ENCODE measurements at places on chromosomes 3 and 15.

GRCh38 chr3:60160822-60161748 lies 1090.2 kb downstream of the FHIT start:
- DNase-seq: no peak

- DNase-seq: no peak
Observed at GRCh38 chr15:78347586-78348543, 7.7 kb downstream of the CRABP1 start.

DNA sequence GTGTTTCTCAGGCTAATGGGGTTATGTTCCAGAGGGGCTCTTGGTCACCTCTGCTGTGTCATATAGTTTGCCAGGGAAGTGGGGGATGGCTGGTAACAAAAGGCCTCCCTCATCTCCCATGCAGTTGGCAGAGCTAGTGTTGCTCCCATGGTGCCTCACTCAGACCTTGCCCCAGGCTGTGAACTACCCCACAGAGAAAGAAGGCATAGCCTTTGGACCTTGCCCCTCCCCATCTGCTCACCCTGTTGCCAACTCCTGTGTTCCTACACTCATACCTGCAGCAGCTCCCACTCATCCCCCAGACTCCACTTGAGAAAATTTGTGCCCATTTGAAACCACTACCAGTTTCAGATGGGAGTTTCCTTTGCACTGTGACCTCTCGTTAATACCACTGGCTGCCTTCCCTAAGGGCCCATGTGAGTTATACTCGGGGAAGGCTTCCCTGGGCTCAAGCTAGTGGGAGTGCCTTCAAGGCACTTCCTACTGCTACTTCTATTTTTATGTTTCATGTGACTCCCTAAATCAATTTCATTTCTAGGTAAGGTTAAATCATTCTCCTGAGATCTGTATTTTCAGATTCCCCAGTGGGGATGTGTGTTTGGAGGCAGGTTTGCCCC lies 25.3 kb upstream of the COPB2 start:
- DNase-seq: no peak

- DNase-seq: no peak
Observed at GRCh38 chr3:34109846-34110245, 311.4 kb downstream of the PDCD6IP start.

GRCh38 chr3:195813916-195814640 lies 2.3 kb upstream of the MUC4 start:
- DNase-seq: no peak

DNA sequence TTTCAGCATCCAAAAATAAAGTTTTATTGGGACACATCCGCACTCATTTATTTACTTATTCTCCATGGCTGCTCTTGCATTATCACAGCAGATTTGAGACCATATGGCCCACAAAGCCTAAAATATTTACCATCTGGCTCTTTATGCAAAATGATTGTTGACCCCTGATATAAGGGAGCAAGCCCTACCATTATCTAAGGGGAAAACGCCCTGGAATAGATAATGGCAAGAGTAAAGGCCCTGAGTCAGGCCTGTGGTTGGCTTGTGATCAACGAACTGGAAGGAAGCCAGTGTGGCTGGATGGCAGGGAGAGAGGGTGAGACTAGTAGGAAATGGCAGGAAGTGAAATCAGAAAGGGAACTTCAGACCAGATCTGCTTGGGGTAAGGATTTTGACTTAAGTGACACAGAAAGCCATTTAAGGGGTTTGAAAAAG lies 24.6 kb upstream of the DMXL2 start:
- DNase-seq: no peak

- DNase-seq: no peak
Observed at GRCh38 chr15:63019511-63020109, 22.9 kb upstream of the TPM1 start.

DNA sequence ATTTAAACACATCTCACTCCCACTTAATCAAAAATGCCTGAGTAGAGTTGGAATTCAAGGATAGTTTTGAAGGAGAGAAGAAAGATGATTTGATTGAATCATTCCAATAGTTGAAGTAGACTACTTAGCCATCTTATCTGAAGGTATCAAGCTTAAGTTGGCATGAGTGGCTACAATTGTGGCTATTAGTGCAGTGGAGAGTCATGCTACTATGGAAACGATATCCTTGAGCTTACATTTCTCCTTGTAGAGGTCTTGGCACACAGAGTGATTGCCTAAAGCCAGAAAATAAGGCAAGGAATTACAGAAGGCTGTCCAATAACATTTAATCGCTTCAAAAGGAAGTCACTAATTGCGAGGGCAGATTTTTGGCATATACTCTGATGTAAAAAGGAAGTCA lies 1022.7 kb downstream of the IGSF11 start:
- DNase-seq: no peak

- DNase-seq: no peak
Observed at GRCh38 chr3:119013951-119014350, 20.7 kb downstream of the IGSF11 start.

- DNase-seq: no peak
Observed at GRCh38 chr3:115330430-115330829, 183.3 kb upstream of the ZBTB20 start.

DNA sequence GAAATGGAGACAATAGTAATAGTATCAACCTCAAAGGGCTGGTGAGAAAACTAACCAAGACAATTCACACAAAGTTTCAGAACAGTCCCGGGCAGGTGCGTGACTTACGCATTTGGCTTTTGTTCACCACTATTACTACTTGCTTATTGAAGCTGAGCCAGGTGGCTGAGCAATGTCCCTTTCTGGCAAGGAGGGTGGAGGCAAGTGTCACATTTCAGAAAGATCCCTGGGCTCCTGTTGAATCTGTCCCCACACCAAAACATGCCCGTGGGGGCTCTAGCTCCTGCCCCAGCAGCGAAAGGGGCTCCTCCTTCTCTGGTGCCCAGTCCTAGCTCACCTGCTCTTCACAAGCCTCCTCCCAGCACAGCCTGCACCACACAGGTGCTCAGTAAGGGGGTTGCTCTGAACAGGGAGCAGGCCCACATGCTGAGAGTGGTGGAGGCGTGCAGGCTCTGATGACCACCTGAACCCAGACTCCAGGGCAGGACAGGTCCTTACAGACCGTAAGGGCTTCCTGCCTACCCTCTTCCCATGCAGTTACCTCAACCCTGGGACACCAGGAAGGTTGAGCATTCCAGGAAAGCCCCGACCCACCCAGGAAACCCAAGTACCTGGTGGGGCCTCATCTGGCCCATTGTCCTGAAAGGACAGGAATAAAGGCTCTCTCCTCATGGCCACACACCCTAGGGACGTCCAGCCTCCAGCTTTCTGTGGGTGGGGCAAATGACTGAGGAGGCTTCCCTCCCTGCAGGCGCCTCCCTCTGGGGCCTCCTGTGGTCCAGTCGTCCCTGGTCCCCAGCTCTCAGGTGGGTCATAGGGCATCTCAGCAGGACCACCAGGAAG lies 32.6 kb downstream of the SEMA7A start:
- DNase-seq: no peak

- no peak for DNase-seq
Observed at GRCh38 chr15:70690021-70690420, 73.3 kb downstream of the UACA start.

GRCh38 chr15:56058986-56059385 lies 65.6 kb upstream of the NEDD4 start:
- no peak for DNase-seq

- no peak for DNase-seq
Observed at GRCh38 chr3:178875836-178876235, 195.8 kb downstream of the ZMAT3 start.

- DNase-seq: no peak
Observed at GRCh38 chr15:73352082-73352481, 16.7 kb downstream of the HCN4 start.

GRCh38 chr3:170358042-170359010 lies 811 bp downstream of the SKIL start:
- peak; percentile 66 for DNase-seq

- DNase-seq: no peak
Observed at GRCh38 chr3:32097768-32098167, 8.7 kb upstream of the GPD1L start.

- DNase-seq: no peak
Observed at GRCh38 chr3:177385831-177386301, 188.6 kb upstream of the TBL1XR1 start.

All from activated CD4-positive, alpha-beta T cell treated with anti-CD3 and anti-CD28 coated beads for 1 hour (primary cell).